C1 segment of cervical spinal cord (tissue), 14 donors: ENCODE measurements at places on chromosomes 2 and 18.

DNA sequence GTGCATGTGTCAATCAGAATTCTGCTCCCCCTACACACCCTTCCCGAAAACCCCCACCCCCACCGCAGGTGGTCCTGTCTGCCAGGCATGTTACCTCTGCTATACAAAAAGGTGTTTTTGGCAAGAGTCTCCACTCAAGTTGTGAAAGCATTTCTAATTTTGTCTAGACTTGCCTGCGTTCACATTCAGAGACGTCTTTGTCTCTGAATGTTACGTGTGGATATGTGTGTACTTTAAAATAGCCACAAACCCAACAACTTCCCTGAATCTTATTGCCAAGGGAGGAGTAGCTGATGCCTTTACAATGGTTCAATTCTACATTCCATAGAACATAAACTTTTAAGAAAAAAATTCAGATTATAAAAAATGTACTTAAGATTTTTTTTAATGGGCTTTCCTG lies 66.6 kb downstream of the ITGA4 start:
- no peak for DNase-seq

DNA sequence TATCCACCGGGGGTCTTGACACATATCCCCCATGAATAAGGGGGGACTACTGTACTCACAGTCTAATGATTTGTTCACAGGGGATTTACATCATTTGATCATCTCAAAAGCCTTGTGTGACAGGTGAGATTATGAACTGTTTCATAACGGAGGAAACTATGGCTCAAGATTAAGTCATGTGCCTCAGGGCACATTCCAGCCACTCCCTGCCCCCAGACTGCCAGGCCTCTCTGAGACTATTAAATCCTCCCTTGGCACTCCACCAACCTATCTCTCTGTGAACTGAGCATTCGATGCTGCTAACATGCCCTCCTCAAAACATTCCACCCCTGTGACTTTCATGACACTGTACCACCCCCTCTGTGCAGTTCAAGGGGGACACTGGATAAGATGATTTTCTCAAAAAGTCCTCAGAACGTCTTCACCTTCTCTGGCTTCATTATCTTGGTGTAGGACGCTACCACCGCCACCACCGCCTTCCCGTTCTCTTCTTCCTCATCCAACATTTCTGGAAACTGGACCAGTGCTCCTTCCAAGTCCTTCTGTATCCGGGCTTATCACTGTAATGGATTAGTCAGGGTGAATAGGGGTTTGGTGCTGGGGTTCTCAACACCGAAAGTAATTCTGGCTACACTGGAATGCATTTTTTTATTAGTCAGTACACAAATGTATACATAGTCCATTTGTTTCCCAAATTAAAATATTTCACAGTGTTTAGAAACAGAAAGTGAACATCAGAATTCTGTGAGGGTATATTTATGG lies 169.6 kb downstream of the KCNS3 start:
- no peak for DNase-seq

DNA sequence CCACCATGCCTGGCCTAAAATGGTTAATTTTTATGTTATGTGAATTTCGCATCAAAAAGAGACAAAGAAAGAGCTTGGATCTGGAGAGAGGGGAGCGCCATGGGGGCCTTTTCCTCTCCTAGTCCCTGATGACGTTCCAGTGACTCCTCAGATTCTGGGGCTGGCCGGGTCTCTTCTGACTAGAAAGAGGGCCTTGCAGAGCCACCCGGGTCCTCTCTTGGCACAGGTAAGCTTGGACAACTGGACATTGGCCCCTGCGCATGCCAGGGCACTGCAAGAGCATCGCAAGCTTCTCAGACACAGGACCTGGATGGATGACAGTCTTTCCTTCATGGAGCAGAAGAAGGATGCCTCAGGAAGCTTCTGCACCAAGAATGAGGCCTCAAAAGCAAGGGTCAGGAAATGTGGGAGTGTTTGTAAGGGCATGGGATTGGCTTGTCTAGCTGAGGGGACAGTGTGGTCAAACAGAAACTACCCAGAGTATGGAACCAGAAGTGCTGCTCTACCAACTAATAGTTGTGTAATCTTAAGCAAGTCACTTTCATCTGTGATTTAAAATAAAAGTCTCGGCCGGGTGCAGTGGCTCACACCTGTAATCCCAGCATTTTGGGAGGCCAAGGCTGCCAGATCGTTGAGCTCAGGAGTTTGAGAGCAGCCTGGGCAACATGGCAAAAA lies 35.2 kb downstream of the FOSL2 start:
- DNase-seq: no peak

GRCh38 chr2:44934983-44935728 lies 6.3 kb upstream of the SIX3 start:
- no peak for DNase-seq

GRCh38 chr2:177942731-177943130 lies 129.8 kb downstream of the PDE11A start:
- no peak for DNase-seq

DNA sequence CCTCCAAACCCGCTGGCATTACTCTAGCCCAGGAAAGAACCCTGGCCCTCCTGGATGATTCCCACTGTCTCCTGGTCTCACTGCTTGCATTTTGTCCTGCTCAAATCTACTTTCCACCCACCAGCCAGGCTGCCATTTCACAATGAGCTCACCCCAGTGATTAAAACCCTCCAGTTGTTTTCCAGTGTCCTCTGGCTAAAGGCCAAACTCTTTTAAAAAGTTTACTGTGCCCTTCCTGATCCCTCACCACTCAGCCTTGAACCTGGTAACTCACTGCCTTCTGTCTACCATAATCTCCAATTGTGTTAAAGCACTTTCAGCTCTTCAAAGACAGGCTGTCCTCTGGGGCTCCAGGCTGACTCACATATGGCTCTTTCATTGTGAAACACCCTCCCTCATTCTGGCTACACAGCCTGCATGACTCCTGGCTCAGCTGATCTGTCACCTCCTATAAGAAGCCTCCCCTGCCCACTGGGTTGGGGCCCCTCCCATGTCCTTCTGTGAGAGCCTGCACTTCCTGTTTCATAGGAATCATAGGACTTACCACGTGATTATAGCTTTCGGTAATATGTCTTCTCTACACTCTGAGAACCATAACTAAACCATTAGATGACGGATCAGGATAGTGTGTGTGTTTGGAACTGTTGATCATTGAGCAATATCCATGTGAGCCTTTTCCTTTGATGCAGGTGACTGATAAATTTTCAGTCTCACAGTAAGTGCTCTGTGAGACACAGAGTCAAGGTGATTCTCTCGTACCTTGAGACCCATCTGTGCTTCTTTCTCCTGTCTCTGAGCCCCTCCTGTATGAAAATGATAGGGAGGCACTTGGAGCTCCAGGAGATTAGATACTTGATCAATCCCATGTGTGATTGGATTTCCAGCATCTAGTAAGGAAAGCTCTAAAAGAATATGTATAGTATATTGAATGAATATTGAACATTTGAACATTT lies 590.8 kb upstream of the ID2 start:
- DNase-seq: no peak

- no peak for DNase-seq
Measured at GRCh38 chr2:147630585-147630984, 214.2 kb upstream of the ACVR2A start.

DNA sequence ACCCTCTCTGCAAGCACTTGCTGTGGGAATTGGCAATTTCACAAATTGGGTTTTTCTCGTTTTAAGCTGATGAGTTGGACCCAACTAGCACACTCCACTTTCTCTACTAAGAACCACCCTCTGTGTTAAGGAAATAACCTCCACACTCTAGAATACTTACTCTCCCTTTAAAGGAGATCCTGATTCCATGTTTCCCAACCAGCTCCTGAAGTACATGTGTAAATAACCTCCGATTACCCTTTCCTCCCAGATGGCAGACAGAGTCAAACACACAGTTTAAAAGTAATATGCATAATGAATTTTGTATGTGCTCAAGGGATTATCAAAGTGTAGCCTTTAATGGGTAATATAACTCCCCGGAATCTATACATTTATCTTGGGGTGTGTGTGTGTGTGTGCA lies 171.3 kb upstream of the OSR1 start:
- DNase-seq: no peak

- DNase-seq: no peak
Measured at GRCh38 chr2:207969249-207969648, 56.1 kb downstream of the PLEKHM3 start.

DNA sequence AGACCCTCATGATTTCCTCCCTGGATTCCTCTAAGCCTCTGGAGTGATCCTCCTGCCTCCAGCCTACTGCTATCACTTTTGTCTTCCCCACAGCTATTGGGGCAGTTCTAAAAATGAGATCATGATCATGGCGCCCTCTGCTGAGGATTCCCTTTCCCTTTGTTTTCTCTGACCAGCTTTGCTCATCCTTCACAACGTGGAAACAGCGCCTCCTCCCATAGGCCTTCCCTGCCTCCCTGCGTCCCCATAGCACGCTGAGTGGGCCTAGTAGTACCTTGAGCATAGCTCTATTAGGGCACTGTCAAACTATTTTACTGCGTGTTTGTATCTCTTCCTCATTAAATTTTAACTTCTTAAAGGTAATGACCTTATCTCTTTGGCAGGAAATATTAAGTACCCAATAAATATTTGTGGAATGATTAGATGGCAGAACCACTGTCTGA lies 207.0 kb upstream of the FANCL start:
- peak; percentile 68 for DNase-seq

DNA sequence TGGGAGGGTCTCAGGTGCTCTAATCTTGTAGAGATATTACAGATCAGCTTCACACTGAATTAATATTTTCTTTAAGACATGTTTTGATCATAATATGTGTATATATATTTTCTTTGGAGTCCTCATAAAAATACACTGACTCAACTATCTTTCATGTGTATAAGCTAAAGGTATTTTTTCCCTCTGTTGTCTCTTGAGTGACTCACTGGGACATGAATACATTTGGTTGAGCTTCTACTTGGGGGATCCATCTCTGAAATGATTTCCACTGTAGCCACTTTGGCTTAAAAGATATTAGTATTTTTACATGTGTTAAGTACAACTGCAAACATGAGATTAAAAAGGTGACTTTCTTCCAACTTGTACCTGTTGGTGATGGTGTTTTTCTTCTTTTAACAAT lies 140.8 kb downstream of the TTN start:
- no peak for DNase-seq

DNA sequence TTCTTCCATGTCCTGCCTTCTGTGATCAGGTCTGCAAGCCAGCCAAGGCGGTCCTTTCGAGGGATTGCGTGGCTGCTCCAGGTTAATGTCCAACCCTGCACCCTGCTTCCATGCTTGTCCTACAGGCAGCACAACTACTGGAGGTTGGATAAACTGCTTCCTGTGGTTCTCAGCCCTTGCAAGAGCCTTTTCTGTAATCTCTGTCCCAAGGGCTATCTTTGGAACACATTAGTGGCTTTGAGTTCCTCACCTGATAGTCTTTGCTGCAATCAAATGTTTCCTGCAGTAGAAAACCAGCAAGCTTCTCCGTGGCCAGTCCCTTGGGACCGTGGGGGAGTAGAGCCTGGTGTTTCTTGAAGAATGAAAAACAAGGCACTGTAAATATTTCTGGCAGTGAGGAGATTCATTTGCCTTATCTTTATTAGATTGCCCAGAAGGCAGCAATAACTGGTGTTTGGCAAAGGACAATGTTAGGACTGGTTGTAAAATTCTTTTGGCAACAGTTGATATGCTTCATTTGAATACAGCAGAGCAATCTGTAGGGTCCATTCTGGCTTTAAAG lies 214.4 kb downstream of the FHOD3 start:
- DNase-seq: no peak
